ENCODE measurements at places on chromosomes 3 and 15. TPM values are rescaled to one million over a fixed set of nuclear protein-coding genes. Genes with fewer than 3 reads are reported as not detected.
A peak's percentile ranks its signal among the peaks of the same experiment; 100 is the strongest.

LMAN1L gene
- not detected for total RNA-seq

FAM107A gene
- total RNA-seq = not detected

PROS1 gene
- total RNA-seq = 0.25 TPM

ABHD10 gene
- 57.6 TPM for total RNA-seq

ZNF717 gene
- total RNA-seq = 29.1 TPM

ARPIN gene
- 30.4 TPM for total RNA-seq

DPH6 gene
- total RNA-seq = 14.8 TPM

- H3K4me1 ChIP-seq = peaks cover 17% of the 10 kb centered on the region
- no peak overlapping the region for H3K27ac ChIP-seq
- no peaks in the 10 kb centered on the region for H3K27me3 ChIP-seq
- H3K4me3 ChIP-seq = no peak overlapping the region
- no peak for DNase-seq
Observed at GRCh38 chr15:70140025-70140542, 42.4 kb upstream of the TLE3 start.

DNA sequence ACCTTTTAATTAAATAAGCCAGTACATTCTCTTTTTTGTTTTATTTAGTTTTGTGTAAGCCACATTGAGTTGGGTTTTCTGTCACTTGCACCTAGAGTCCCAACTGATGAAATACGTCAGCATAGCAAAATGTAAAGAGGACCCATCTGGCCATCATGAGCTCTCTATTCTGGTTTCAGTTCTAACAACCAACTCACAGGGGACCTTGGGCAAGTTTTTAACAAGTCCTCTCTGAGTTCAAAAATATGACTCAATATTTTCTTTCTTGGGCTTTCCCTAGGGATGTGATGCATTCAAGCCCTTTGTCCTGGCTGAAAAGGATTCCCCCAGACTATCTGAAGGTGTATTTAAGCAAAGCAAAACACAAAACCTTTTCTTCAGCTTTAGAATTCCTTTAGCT, 32.9 kb downstream of the PLCH1 start:
- no peak overlapping the region for H3K4me3 ChIP-seq
- H3K27ac ChIP-seq = no peak overlapping the region
- no peak for DNase-seq
- H3K36me3 ChIP-seq = no peaks in the 10 kb centered on the region
- H3K27me3 ChIP-seq = no peaks in the 10 kb centered on the region

DNA sequence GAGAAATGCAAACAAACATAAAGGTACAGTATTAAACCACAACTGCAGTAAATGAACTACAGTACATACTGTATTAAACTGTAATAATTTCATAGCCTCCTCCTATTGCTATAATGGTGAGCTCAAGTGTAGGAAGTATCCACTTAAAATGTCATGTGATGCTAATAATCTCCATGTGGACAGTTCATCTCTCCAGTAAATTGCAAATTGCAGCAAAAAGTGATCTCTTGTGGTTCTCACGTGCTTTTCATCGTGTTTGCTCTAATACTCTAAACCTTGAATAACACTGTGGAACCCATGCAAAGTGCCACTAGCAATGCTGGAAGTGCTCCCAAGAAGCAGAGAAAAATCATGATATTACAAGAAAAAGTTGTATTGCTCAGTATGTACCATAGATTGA, 9.2 kb upstream of the FNDC3B start:
- no peaks in the 10 kb centered on the region for H3K27me3 ChIP-seq
- DNase-seq = no peak
- H3K27ac ChIP-seq = no peak overlapping the region
- no peak overlapping the region for H3K4me3 ChIP-seq
- no peaks in the 10 kb centered on the region for H3K4me1 ChIP-seq
- H3K36me3 ChIP-seq = no peaks in the 10 kb centered on the region

GRCh38 chr3:15657016-15657415, 55.5 kb downstream of the BTD start:
- no peaks in the 10 kb centered on the region for H3K36me3 ChIP-seq
- no peak overlapping the region for H3K27ac ChIP-seq
- H3K27me3 ChIP-seq = no peaks in the 10 kb centered on the region
- no peaks in the 10 kb centered on the region for H3K4me1 ChIP-seq
- no peak for DNase-seq

- H3K4me1 ChIP-seq = no peaks in the 10 kb centered on the region
- H3K27ac ChIP-seq = no peak overlapping the region
- no peak for DNase-seq
- no peaks in the 10 kb centered on the region for H3K27me3 ChIP-seq
Observed at GRCh38 chr3:64827431-64827830, 139.6 kb upstream of the ADAMTS9 start.

GRCh38 chr15:56056626-56057025, 63.2 kb upstream of the NEDD4 start:
- no peak overlapping the region for H3K4me3 ChIP-seq
- H3K27ac ChIP-seq = no peak overlapping the region
- no peaks in the 10 kb centered on the region for H3K27me3 ChIP-seq
- DNase-seq = no peak
- H3K36me3 ChIP-seq = no peaks in the 10 kb centered on the region

- DNase-seq = no peak
- no peaks in the 10 kb centered on the region for H3K4me1 ChIP-seq
- peaks cover 20% of the 10 kb centered on the region for H3K27me3 ChIP-seq
- no peak overlapping the region for H3K27ac ChIP-seq
- H3K4me3 ChIP-seq = no peak overlapping the region
- no peaks in the 10 kb centered on the region for H3K36me3 ChIP-seq
Observed at GRCh38 chr15:25735550-25736384, 127.4 kb downstream of the ATP10A start.

DNA sequence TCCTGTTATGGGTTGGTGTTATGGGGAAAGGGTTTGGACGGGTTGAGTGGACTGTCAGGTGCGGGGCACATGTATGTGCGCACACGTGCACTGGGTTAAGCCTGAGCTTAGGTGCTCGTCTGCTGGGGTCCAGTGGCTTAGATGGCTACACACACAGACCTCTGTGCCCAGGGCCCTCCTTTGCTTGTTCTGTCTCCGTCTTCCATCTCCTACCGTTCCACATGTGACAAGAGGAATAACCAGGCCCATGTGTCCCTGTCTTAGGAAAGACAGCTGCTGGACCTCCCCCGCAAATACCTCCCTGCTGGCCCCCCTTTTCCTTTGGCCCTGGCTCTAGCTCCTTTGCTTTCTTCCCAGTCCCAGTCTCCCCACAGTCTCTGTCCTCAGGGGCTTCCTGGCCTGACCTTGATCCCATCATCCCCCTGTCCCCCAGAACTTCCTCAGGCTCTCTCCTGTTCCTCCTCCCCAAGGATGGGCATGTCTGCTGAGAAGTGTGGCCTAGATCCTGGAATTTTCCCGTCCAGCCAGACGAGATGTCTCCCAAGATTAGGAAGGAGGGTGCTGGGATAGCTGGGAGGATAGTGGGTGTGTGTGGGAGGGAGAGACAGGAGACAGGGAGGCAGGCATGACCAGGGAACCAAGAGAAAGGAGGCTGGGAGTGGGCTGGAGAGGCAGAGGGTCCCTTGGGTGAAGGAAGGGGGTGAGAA, 797 bp upstream of the THPO start:
- H3K4me1 ChIP-seq = no peaks in the 10 kb centered on the region
- H3K27ac ChIP-seq = no peak overlapping the region
- H3K36me3 ChIP-seq = no peaks in the 10 kb centered on the region
- no peak overlapping the region for H3K4me3 ChIP-seq
- H3K27me3 ChIP-seq = peaks cover 86% of the 10 kb centered on the region

DNA sequence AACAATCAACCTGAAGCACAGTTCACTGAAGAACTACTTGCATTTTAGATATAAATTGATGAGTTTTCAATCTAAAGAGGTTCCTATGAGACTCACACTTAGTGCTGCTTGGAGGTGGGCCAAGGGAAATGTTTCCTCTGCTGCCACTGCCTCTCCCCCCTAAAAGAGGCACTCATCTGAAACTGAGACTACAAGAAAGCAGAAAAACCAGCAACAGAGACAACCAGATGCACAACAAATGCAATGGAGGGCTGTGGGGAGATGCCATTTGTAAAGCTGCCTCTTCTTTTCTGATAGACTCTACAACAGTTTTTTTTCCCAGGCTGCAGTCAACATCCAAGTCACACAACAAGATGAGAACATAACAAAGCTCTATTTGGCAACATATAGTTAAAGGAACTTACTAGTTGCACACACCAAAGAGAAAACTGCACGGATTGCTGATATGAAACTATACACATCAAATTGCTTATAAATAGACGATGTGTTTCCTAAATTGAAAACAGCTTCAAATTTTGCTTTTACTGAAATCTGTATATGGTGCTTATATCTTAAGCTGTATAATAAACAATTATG, 11.0 kb downstream of the TSPAN3 start:
- no peak overlapping the region for H3K4me3 ChIP-seq
- H3K27ac ChIP-seq = no peak overlapping the region
- no peak for DNase-seq
- H3K4me1 ChIP-seq = peaks cover 47% of the 10 kb centered on the region

DNA sequence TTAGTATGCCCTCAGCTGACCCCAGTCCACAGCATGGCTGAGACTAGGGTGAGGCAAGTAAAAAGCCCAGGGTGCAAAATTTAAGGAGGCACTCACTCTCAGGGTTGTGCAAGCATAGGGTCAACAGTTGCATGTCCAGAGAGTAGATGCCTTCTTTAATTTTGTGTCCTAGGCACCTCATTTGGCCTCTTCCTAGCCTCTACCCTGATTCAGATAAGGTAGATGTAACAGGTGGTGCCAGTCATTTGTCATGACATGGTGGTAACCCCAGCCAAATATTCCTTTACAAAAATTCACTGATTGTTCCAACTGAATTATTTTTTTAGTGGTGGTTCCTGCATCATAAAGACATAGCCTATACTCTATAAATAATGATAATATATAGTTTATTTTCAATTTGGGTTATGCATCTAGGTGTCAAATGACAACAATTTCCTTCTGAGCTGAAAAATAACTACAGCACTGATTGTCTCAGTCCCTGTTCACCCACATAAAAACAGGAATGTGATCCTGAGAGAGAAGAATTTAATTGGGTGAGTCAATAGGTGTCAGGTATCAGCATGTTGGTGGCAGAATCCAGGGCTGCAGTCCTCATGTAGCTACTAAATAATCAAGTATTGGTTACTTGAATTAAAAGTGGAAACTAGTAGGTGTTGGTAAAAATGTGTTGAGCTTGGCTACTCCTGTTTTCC, 44.2 kb upstream of the TIPARP start:
- H3K27ac ChIP-seq = peak overlapping the region; percentile 84
- no peaks in the 10 kb centered on the region for H3K36me3 ChIP-seq
- H3K27me3 ChIP-seq = no peaks in the 10 kb centered on the region
- DNase-seq = peak; percentile 93
- H3K4me1 ChIP-seq = peaks cover 67% of the 10 kb centered on the region
- H3K4me3 ChIP-seq = no peak overlapping the region
